ENCODE measurements at places on chromosomes 16 and 17.
A peak's percentile ranks its signal among the peaks of the same experiment; 100 is the strongest.

GRCh38 chr16:48607056-48607825 lies 2.7 kb downstream of the N4BP1 start:
- peak; percentile 81 for ATAC-seq

DNA sequence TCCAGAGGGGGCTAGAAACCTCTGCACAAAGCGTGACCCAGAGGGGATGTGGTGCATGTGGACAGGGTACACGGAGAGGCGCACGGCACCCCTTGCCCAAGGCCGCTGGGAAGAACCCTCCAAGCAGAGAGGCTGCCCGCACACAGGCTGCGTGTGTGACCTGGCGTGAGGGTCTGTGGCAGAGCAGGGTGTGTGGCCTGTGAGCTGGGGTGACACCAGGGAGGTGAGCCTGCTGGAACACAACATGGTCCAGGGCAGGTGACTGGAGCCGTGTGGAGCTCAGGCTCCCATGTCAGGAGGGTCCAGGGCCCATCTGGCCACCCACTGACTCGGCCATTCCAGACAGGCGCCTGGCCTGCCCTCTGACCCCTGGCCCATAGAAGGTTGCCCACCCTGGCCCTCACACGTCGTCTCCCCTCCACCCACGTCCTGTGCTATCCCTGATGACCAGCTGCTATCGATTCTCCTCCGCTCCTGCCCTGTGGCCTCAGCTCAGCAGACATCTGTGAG lies 14.8 kb upstream of the TMEM204 start:
- peak; percentile 13 for ATAC-seq

DNA sequence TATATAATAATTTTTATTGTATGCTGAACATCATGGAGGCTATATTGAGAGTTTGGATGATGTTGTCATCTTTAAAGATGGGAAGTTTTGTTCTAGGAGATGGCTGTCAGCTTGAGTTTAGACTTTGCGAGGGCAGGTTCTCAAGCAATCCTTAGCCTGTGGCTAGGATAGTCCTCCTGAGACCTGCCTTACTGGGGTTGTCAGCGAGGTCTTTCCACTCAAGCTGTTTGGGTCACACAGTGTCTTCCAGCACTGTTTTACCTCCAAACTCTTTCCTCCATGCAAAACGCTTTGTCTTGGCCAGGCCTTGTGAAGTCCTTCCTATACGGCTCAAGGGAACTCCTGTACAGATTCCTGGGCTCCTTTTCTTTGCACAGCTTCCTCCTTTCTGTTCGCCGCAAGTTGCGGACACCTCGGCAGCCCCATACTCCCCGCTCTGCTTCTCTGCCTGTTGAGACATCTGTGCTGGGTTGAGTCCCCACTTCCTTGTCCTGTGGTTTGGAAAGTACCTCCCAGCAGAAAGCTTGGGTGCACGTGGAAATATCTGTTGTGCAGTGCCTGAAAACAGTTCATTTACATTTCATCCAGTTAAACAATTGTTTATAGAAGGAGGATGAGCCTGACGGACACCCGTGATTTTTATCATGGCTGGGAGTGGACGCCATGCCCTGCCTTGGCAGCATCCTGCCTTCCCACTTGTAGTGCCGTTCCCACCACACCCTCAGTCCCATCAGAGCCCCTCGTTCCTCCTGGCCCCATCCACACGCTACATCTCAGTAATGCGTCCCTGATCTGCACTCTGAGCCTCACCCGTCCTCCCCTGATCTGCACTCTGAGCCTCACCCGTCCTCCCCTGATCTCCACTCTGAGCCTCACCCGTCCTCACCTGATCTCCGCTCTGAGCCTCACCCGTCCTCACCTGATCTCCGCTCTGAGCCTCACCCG lies 55.0 kb upstream of the CBFA2T3 start:
- peak; percentile 69 for ATAC-seq

GRCh38 chr17:57986841-57987580 lies 1.0 kb downstream of the VEZF1 start:
- peak; percentile 5 for ATAC-seq

GRCh38 chr17:29949696-29950095 lies 8.3 kb downstream of the EFCAB5 start:
- no peak for ATAC-seq

GRCh38 chr17:42387661-42388380 lies 421 bp downstream of the STAT3 start:
- peak; percentile 51 for ATAC-seq

DNA sequence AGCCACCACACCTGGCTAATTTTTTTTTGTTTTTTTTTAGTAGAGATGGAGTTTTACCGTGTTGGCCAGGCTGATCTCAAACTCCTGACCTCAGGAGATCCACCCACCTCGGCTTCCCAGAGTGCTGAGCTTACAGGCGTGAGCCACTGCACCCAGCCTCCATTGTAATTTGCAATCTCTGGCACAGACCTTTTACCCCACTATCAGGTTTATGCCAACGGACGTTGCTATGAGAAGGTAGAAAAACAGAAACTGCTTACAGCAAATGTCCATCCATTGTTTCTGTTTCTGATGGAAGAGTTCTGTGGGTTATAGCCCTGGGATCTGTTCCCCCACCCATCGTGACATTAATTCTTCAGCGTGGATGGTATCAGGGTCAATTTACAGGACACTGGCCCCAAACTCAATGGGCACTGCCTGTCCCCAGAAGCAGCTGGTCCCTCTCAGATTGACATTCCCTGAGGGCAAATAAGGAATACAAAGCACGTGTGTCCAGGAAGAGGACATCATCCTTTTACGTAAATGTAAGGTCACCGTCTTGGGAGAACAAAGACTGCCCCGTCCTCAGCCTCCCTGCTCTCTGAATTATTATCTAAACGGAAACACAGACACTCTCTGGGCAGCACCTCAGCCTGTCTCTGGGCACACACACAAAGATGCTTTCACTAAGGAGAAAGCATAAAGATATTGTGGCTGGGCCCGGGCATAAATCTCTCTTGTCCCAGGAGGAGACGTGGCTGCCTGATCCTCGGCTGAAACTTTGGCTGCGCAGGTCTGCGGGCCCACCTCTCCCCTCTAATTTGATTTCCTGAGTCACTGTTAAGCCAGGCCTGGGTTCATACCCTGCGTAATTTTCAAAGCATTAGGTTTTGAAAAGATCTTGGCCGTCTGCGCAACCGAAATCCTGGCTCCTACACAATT lies 5.2 kb downstream of the KCNG4 start:
- no peak for ATAC-seq

- no peak for ATAC-seq
These were observed 85.4 kb downstream of the ITFG1 start for GRCh38 chr16:47375423-47375822.

DNA sequence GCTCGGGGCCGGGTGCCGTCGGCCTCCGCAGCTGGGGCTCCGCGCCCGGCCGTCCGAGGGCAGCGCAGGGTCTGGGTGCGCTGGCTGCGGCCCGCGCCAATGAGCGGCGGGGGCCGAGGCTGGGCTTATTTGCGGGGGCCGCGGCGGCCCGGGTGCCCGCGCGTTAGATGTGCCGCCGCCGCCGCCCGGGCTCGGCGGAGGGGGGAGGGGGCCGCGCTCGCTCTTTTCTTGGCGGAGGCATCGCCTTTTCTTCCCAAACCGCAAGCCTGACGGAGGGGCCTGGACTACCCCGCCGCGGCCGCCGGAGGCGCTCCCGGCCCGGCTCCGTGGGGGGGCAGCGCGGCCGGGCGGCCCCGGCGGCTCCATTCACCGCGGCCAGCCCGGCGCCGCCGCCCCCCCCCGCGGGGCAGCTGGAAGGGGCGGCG lies at the start of gene NOTUM:
Gene NOTUM (minus strand): TSS at position 101 of the 425 bp plus-strand sequence. CDS start 278 bp downstream, outside the sequence.
- no peak for ATAC-seq

DNA sequence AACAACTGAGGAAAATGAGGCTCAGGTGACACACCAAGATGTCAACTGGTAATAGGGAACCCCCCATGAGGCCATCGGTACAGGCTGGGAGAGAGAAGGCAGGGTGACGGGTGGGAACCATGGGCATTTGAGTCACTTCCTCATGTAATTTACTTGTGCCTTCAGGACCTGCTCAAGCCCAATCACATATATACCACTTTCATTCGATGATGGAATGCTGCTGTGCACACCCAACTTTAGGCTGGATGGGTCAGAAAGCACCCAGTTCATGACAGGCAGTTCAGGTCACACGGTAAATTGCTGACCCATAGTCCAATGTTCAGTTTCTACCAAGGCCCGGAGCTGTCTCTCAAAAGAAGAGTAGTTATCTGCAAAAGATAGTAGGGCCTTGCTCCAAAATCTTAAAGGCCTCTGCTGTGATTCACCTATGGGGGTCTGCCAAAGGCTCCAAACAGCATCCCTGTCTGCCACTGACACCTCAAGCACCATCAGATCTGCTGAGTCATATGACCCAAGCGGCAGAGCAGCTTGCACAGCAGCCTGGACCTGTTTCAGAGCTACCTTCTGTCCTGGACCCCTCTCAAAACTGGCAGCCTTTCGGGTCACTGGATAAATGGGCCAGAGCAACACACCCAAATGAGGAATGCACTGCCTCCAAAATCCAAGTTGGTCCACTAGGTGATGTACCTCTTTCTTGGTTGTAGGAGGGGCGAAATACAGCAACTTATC lies 24.7 kb downstream of the ZZEF1 start:
- ATAC-seq, result no peak

DNA sequence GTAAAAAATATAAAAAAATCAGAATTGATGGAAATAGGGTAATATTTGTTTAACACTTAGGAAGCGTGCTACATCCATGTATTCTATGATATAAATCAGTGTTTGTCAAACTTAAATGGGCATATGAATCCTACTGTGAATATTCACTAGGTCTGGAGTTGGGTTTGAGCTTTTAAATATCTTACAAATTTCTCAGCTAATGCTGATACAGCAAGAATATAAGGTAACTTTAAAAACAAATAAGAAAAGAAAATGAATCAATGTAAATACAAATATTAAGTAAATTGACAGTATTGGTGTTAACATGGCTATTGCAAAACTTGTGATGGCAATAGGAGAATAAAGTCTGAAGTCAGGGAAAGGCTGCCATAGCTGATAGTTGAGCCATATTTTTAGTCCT lies 3.6 kb downstream of the MYH13 start:
- no peak for ATAC-seq

GRCh38 chr16:28495098-28495793 lies 803 bp downstream of the APOBR start:
- no peak for ATAC-seq

- peak; percentile 91 for ATAC-seq
These were observed at the start of gene KSR1 for GRCh38 chr17:27455914-27456680. Gene KSR1 (plus strand): TSS chr17:27456448. CDS start chr17:27456644, 196 bp downstream.

- ATAC-seq, result peak; percentile 80
These were observed 1906.3 kb downstream of the TP53TG3F start for GRCh38 chr16:35365675-35366074.

- ATAC-seq, result peak; percentile 66
These were observed 209.3 kb downstream of the FTO start for GRCh38 chr16:53913099-53913870.

- ATAC-seq, result no peak
These were observed 73.0 kb downstream of the OR1D5 start for GRCh38 chr17:2990396-2990795.

DNA sequence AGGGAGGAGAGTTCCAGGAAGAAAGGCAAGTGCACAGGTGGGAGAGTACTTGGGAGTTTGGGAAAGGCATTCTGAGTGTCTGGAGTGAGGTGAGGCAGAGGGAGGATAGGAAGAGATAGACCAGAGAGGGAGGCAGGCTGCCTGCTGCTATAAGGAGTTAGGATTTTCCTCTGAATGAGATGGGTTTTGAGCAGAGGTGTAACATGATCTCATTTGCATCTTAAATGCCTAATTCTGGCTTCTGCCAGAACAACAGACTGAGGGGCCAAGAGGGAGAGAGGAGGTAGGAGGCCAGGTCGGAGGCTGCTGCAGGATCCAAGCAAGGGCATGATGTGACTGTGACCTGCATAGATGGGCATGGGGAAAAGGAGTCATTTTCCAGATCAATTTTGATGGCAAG lies 31.5 kb upstream of the IRX6 start:
- no peak for ATAC-seq

GRCh38 chr17:61294777-61295176 lies 104.9 kb upstream of the TBX2 start:
- ATAC-seq, result peak; percentile 52

GRCh38 chr16:57264950-57265371 lies 19.5 kb downstream of the PLLP start:
- ATAC-seq, result peak; percentile 76

DNA sequence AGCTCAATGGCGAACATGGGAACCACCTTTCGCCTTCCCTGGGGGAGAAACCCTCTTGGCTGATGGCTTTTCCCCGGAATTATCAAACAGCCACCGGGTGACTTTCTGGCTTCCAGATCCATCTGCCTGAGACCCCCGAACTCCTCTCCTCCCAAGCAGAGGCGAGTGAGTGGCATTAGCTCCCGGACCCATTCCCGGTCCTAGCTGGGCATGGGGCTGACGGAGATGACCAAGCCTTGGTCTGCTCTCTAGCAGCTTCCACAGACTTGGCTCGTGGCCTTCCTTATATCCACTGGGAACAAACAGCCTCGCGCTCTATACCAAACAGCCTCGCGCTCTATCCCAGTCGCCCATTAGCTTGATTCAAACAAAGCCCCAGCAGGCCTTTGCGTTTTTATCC lies 62.4 kb downstream of the CCDC182 start:
- ATAC-seq, result no peak

DNA sequence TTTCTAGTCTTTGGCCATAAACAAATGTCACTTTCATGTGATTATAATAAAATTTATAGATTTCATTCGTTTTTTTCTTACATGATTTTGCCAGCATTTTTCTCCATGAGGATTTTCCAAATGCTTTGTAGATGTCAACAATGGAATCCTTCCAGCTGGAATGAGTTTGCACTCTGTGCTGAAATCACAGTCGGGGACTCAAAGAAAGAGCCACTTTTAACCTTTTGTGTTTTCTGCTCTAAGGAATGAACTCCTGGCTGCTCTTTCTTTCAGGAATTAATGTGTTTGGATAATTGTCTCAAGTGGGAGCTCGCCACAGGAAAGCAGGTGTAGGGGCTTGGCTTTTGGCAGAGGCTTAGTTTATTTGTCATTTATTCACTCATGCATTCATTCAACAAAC lies 372.3 kb upstream of the SALL1 start:
- no peak for ATAC-seq

GRCh38 chr16:30761427-30761927 lies 385 bp downstream of the CFAP119 start:
- peak; percentile 15 for ATAC-seq

DNA sequence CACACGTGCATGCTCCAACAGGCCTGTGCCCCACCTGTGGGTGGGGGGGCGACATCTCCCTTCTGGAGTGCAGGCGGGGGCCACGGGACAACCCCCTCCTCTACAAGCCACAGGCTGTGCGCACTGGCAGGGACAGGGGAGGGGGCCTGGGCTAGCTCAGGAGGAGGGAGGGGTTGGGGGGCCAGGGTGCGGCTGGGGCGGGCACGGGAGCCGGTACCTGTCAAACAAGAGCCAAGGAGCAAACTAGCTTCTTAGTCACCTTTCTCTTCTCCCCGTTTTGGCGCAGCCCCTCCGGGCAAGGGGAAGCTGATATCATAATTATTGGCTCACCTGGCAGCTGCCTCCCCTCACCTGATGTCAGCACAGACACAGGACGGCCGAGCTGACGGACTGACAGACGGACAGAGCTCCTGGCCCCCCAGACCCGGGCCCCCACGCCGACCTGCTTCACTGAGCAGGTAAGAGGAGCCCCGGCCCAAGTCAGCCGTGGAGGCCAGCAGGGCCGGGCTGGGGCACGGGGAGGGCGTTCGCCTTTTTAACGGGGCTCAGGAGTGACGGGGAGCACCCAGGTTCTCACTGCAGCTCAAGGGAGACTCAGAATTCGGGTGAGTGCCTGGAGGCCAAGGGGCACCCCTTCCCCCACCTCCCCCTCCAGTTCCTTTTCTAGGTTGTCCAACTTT lies at the start of gene FOXN1:
Gene FOXN1 (plus strand): TSS at position 363 of the 680 bp plus-strand sequence. CDS start 17,622 bp downstream, outside the sequence.
- peak; percentile 62 for ATAC-seq
